ENCODE measurements at places on chromosomes 6 and 20.

GRCh38 chr20:63702036-63702665 lies 5.6 kb downstream of the ARFRP1 start:
- no peak for DNase-seq

DNA sequence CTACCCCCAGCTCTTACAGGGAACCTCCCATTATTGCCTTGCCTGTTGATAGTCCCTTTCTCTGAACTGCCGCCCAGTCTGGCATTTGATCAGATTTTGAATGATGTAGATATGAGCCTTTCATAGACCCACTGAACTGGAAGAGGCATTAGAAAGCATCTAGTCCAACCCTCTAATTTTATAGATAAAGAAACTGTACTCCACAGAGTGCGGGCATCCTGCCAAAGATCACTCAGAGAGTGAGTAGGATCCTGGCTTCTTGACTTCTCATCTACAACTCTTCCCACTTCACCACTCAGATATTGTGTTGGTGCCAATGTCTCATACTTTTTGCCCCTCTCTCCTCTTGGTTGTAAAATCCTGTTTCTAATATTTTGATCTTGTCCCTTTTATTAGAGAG lies 179.2 kb upstream of the BMP2 start:
- DNase-seq, result no peak

DNA sequence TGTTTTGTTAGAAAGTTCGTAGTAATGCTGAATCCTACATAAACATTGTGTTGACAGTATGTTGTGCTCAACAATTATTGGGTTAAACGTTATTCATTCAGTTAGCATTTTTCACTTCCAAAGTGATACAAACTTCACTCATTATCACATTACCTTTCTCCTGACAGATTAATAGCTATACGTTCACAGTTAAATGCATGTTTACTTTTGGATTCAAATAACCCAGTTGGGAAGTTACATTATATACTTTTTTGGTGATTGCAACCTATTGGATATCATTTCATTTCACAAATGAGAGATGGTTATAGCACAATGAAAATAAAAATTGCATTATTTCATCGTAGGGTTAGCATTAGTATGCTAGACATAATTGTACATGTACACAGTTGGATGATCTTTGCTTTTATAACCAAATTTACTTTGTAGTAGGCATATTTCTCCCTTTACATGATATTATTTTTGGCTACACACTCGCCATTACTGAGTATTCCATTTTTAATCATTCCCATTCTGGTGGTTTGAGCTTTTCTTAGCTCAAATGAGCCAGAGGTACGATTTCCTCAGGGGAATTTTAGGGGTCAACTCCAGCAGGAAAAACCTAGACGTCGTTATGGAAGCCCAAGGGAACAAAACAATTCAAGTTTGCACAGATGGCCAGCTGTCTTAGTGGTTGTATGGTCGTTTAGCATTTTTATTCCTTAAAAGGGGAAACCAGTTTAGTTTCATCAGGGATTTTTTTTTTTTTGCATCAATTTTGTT lies 2.1 kb upstream of the HIVEP1 start:
- DNase-seq, result no peak

DNA sequence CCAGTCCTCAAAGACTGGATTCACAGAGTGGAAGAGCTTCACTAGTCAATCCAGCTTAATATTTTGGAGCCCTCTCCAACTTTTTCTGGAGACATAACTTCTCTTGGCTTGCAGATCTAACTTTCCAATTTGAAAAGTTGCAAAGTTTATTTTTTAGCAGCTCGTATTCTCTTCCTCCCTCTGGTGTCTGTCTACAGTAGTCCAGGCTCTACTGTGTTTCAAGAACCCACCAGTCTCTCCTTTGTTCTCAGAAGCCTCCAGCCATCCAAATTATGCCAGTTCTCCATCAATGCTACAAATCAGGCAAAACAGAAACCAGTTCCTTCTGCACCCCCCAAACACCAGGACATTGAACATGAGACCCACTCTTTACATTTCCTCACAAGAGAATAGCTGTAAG lies 376.1 kb upstream of the OPRM1 start:
- DNase-seq, result no peak

GRCh38 chr6:125077453-125077852 lies 76.1 kb upstream of the TPD52L1 start:
- DNase-seq, result no peak

DNA sequence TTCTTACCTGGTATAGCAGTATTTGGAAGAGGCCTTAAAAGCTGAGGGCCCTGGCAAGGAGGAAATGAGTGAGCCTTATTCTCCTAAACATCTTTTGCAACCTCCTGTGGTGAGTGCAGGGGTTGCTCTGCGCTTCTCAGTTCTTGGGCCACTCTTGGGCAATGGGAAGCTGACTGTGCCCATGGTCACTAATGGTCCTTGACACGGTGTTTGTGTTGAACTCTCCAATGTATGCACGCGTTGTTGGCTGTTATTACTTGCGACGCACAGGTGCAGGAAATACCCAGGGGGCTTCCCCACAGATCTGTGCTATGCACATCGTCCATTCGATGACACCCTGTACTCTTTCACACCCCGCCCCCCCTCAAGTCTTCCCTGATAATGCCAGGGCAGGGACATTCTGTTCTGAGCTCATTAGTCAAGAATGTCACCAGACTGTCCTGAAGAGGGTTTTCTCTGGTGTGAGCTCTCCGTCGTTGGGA lies 79.7 kb downstream of the EDN1 start:
- no peak for DNase-seq

- no peak for DNase-seq
These were observed 27.4 kb downstream of the ASXL1 start for GRCh38 chr20:32385541-32385940.

- no peak for DNase-seq
These were observed 594.2 kb upstream of the CHD6 start for GRCh38 chr20:42212391-42212790.

DNA sequence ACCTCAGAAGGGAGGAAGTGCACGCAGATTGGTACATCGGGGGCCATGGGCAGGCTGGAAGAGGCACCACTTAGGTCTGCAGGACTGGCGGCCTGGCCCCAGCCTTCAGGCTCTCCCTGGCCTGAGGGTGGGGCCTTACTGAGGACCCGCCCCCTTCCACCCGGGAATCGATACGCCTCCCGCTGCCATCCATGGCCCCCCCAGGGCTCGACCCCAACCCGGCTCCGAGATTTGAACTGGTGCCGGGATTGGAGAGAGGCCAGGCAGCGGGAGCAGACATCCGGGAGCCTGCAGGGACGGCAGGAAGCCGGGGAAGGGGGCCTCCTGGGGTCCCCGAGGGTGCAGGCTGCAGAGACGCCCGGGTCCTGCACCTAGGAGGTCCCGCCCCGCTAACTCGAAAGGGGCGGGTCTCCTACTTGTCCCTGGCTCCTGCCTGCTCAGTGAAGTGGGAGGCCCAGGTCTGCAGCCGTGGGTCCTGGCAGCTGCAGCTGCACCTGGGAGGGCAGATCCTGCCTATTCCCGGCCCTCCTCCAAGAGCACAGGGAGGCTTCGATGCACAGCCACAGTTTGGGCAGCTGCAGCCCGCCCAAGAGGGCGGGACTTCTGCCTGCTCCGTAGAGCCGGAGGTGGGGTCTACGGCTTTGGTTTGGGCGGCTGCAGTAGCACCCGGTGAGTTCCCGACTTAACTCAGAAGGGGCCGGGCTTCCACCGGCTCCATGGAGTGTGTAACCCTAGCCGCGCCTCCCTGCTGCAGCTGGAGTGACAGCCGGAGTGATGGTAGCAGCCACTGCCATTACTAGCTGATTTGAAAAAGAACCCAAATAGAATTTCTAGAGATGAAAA lies 35.2 kb upstream of the TBC1D22B start:
- DNase-seq, result peak; percentile 62

- no peak for DNase-seq
These were observed 254.4 kb downstream of the NRN1 start for GRCh38 chr6:5752391-5752680.

DNA sequence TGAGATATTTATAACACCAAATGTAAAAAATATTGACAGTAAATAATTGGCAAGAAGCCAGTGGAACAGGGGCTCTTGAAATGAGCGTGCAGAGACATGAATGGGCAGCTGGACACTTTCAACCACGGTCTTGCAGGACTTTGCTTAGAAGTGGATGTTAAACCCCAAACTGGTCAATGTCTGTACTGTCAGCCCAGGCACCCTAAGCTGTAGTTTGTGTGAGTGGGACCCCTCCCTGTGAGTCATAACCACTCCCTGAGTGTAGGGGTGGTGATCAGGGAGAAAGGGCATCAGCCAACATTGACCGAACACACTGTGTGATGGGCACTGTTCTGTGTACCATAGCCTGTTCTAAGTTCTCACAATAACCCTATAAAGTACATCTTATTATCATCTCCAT lies 108.6 kb downstream of the FIG4 start:
- DNase-seq, result no peak

DNA sequence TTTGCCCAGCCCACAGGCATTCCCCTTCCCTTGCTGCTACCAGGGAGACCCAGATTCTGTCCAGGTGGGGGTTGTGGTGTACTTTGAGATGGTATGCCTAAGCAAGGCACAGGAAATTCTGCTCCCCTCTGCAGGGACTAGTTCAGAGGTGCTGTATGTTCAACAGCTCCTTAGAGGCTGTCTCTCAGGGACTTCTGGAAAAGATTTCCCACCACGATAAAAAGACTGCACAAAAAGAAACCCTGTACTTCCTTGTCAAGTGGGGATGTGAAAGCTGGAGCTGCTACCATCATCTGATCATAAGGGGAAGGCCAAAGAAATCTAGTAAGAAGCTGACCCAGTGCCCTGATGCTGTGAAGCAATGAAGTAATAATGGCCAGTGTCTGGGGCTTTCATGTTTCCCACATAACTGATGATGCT lies 51.5 kb upstream of the SMIM29 start:
- no peak for DNase-seq

- DNase-seq, result no peak
These were observed 19.5 kb downstream of the ADNP start for GRCh38 chr20:50911716-50912115.

- no peak for DNase-seq
These were observed 40.3 kb upstream of the FOXC1 start for GRCh38 chr6:1569377-1569776.

- DNase-seq, result peak; percentile 22
These were observed 185.6 kb downstream of the GJA10 start for GRCh38 chr6:90079560-90080490.

DNA sequence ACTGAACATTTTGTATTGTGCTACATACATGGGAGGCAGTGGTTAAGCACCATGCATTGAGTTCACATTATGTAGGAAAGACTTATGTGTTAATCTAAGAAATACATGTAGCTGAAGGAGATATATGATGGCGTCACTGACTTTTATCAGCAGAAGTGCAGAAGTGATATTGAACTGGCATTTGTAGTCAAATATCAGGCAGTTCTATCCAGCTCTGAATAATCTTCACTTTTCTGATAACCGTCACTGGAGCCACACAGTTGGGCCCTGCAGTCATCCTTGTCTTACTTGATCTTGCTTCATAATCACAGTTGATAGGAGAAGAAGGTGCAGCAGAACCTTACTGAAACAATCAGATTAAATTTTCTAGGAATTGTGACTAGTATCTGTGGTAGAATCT lies 26.4 kb downstream of the CRISP1 start:
- no peak for DNase-seq

- DNase-seq, result no peak
These were observed 26.7 kb downstream of the SERPINB9 start for GRCh38 chr6:2876210-2877056.

DNA sequence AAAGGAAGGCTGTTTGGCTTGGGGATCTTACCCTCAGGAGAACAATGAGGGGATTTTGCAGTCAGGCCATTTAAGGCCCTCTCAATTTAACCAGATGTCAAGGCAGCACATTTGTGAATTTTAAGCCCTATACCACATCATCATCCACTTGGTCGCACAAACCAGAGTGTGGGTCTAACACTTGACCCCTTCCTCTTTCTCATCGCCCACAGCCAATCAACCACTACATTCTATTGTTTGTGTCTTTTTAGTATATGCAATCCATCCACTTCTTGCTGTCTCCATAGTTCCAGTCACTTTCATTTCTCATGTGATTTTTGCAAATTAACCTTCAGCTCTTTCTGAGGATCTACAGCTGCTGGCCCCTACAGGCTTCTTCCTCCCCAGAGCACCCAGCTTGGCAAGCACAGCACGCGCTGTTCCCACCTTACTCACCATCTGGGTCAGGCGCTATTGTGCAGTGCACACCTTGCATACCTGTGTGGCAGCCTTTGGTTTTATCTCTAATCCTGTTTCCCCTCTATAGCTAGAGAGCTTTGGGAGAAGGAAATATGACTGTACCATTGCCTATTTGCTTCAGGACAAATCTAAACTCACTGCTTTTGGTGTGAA lies 32.3 kb upstream of the CD83 start:
- no peak for DNase-seq

- DNase-seq, result no peak
These were observed 46.4 kb downstream of the FOXF2 start for GRCh38 chr6:1435806-1436205.

GRCh38 chr6:138945354-138945753 lies 42.7 kb downstream of the REPS1 start:
- DNase-seq, result no peak

- no peak for DNase-seq
These were observed 4.0 kb upstream of the ZNF217 start for GRCh38 chr20:53597521-53598120.

DNA sequence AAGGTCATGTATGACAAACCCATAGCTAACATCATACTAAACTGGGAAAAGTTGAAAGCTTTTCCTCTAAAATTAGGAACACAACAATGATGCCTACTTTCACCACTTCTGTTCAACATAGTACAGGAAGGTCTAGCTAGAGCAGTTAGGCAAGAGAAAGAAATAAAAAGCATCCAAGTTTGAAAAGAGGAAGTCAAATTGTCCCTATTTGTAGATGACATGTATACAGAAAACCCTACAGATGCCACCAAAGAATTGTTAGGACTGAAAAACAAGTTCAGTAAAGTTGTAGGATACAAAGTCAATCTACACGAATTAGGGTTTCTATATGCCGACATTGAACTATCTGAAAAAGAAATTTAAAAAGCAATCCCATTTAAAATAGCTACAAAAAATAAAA lies 89.4 kb upstream of the GLP1R start:
- no peak for DNase-seq

- no peak for DNase-seq
These were observed 143.2 kb downstream of the MBOAT1 start for GRCh38 chr6:20069021-20069522.

- DNase-seq, result no peak
These were observed 576.4 kb downstream of the LMBRD1 start for GRCh38 chr6:69220375-69220774.

- no peak for DNase-seq
These were observed 258.1 kb downstream of the TAF4 start for GRCh38 chr20:61807471-61808160.

- DNase-seq, result no peak
These were observed 179.5 kb upstream of the AKAP12 start for GRCh38 chr6:151060096-151060765.
